ENCODE measurements at places on chromosomes 12 and 14. TPM values are rescaled to one million over a fixed set of nuclear protein-coding genes. Genes with fewer than 3 reads are reported as not detected.
A peak's percentile ranks its signal among the peaks of the same experiment; 100 is the strongest.

DNA sequence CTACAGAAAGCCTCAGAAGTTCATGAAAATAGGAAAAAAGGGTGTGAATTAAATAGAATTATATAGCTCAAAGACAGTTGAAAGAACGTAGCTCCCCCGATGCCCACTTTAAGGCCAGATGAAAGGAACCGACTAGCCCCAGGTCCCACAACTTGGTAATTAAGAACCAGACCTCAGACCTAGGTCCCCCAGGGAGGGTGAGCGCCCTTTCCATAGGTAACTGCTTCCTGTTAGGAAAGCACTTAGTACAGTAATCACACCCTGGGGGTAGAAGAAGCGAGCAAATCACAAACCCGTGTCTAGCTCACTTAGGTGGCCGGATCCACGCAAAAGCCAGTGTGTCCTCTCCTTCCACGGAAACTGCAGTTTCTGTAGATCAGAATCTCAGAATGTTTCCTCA lies 77.1 kb downstream of the PLXNC1 start:
- no peak for DNase-seq

- no peak for DNase-seq
Observed at GRCh38 chr12:123933214-123933613, 39.4 kb downstream of the CCDC92 start.

DNA sequence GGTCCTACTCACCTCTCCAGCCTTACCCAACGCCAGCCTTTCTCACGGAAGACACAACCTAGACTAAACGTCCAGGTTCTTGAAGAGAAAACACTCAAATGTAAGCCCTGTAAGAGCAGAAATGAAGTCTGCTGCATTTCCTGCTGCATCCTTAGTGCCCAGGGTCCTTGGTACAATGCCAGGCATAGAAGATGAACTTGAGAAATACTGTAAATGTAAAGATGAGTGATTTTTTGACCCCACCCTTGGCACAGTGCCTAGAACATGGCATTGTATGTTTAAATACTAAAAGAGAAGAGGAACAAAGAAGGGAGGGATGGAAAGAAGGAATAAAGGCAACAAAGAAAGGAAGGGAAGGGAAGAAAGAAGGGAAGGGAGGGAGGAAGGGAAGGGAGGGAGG lies 514.6 kb downstream of the MED13L start:
- no peak for DNase-seq

DNA sequence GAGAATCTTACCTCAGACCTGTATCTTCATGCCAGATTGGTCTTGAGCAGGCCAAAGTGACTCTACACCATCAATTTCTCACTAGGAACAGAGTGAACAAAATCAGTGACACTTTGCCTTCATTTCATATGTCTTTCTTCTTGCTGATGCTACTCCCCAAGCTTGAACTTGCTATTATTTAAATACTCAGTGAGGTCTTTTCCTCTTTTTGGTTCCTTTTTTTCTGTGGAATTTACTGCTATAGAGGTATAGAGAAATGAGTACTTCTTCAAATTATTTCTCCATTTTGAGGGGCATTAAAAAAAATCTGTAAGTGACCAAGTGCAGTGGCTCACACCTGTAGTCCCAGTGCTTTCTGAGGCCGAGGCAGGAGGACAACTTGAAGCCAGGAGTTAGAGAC lies at the start of gene GPR33:
Gene GPR33, minus strand, starts transcription at position 154 of the 400 bp plus-strand sequence. CDS start 4,074 bp downstream, outside the sequence.
- no peak for DNase-seq

GRCh38 chr12:32650508-32650907 lies 28.6 kb upstream of the DNM1L start:
- DNase-seq: no peak

DNA sequence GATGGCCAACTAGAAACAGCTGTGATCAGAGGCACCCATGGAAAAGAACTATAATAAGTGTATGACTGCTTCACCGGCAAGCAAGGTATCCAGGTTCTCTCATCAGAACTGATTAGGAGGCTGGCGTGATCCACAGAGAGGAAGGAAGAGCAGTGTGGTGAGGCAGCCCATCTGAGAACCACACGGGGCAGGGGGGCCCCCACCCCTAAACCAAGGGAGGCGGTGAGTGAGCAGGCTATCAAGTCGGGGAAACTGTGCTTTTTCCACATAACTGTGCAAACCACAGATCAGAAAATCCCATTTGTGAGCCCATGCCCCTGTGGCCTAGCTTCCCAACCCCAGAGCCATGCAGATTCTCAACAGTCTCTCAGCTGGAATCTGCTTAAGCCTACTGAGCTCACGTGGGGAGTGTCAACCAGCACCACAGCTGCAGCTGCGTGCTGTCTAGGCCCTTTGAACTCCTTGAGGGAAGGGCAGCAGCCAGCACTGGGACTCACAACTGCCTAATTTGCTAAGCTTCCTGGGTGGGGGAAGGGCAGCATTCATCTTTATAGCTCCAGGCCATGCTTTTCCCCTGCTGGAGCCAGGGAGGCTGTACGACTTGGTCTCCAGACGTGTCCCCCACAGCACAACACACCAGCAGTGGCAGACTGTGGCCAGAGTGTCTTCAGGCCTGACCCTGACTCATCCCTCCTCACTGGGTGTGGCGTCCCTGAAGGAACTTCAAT lies 444.4 kb upstream of the ATP2B1 start:
- no peak for DNase-seq

- no peak for DNase-seq
Observed at GRCh38 chr12:45458238-45458637, 242.3 kb downstream of the ANO6 start.

GRCh38 chr12:54932691-54933090 lies 51.9 kb downstream of the TESPA1 start:
- no peak for DNase-seq

DNA sequence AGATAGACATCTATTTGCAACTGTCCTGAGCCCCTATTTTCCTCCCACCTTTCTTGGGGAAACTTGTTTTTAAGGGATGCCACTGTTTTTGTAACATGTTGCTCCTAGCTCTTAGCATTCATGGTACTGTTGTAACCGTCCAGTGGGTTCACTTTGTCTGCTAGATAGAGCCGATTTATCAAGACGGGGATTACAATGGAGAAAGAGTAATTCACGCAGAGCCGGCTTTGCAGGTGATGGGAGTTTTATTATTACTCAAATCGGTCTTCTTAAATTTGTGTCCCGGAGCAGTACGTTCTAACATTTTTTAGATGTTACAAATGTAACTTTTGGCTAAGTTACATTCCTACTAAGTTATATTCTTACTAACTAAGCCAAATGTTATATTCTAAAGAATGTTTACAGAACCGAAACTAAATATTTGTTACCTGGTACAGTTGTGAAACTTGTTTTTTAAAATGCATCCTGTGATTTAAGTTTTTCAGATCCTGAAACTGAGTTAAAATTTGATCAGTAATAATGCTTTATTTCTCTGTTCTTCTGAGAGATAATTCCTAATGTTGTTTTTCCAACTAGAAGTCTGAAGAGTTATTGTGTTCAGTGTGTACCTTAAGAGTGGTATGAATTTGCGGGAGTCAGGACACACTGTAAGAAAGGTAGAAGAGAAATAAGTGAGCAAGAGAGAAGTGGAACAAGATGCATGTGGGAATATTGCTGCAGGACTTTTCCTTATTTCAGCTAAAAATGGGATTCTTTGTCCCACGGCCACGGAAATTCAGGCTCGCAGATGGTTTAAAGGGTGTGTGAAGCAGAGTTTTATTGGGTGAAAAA lies 20.6 kb upstream of the CLEC2D start:
- peak; percentile 7 for DNase-seq

- no peak for DNase-seq
Observed at GRCh38 chr12:110585231-110585799, 2.2 kb upstream of the PPTC7 start.

DNA sequence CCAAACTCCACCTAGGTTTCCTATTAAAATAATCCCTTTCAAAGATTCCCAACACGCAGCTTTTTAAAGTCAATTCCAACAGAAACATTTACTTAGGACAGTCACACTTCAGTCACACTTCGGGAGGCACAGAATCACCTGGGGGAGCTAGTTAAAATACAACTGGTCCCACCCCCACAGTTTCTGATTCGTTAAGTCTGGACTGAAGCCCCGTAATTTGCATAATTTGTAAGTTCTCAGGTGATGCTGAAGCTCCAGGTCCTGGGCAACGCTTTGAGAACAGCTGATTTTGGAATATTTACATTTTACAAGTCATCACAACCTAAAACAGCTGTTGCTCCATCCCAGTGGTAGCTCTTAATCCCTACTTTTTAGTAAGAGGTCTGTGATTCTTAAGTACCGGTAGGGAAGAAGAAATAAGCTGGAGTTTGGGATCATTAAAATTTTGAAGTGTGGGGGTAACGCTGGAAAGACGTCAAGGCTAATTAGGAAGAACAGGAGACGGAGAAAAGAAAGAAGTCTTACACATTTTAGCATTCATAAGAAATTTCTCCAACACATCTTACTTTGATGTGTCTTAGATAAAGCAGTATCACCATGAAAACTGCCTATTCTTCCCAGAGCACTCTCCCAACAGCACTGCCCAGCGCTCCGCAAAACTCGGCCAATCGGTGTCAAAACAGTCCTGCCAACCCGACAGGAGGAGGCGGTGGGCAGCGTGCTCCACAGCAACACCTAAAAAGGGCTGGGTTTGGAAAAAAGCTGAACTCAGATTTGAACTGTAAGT lies 1.1 kb downstream of the IPO8 start:
- peak; percentile 17 for DNase-seq

Gene RTN1
- 672 TPM for total RNA-seq

Gene DENND5B
- 18.8 TPM for total RNA-seq

Measured in spinal cord (tissue), 10 donors.